ENCODE measurements at places on chromosomes 3 and 15.

DNA sequence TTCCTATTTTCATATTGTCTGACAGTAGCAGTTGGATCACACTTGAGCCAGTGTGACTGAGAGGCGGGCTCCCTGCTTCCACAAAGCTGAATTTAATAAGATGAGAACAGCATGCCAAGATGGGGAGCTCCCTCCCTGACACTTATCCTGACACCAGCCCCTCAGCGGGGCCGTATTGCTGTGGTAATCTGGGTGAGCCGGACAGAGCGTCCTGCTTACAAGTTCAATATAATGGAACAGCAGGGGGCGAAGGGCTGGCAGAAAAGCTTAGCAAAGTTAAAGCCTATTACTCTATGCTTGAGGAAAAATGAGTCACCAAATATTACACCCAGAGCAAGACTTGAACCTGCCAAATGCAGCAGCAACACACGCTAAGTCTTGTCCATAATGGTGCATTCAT, 163.8 kb upstream of the CMC1 start:
- peak; percentile 80 for DNase-seq

- DNase-seq: no peak
Measured at GRCh38 chr3:38746641-38747040, 69.4 kb downstream of the SCN10A start.

- no peak for DNase-seq
Measured at GRCh38 chr3:21682206-21682605, 68.8 kb downstream of the ZNF385D start.

- no peak for DNase-seq
Measured at GRCh38 chr3:70980646-70981170, 602.8 kb downstream of the FOXP1 start.

DNA sequence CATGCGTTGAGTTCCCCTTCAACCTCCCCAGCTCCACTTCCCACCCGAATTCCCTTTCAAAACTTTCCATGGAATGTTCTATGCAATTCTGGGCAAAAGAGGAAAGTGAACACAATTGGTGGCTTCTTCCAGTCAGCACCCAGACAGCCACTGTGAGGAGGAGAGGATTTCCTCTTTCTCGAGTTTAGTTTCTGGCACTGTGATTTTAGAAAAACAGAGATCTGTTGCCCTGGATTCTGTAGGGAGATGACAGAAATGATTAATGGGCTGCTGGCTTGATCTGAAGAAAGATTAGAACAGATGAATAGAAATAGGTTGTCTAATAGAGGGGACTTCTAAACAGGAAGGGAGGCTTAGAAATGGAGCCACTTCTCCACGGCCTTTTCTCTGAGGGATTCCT, 172.0 kb downstream of the MCTP2 start:
- DNase-seq: no peak

DNA sequence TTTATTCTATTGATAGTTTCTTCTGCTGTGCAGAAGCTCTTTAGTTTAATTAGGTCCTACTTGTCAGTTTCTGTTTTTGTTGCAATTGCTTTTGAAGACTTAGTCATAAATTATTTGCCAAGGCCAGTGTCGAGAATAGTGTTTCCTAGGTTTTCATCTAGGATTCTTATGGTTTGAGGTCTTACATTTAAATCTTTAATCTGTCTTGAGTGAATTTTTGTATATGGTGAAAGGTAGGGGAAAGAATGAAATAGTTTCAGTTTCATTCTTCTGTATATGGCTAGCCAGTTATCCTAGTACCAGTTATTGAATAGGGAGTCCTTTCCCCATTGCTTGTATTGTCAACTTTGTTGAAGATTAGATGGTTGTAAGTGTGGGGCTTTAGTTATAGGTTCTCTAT, 10.6 kb upstream of the GCSAM start:
- no peak for DNase-seq

DNA sequence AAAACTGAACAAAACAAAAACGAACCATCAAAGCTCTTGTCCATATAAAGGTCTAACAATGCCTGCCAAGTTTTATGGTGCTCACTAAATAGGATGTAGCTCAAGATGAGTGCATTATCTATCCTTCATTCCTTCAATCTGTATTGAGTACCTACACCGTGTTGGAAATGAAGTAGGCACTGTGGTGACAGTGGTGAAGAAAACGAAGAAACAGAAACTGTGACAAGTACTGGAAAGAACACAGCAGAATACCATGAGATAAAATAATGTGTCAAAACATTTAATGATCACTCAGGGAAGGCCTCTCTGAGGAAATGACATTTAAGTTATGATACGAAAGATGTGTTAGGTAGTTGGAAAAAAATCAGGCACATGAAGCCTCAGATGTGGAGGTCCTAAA, 36.2 kb downstream of the CBLB start:
- no peak for DNase-seq

DNA sequence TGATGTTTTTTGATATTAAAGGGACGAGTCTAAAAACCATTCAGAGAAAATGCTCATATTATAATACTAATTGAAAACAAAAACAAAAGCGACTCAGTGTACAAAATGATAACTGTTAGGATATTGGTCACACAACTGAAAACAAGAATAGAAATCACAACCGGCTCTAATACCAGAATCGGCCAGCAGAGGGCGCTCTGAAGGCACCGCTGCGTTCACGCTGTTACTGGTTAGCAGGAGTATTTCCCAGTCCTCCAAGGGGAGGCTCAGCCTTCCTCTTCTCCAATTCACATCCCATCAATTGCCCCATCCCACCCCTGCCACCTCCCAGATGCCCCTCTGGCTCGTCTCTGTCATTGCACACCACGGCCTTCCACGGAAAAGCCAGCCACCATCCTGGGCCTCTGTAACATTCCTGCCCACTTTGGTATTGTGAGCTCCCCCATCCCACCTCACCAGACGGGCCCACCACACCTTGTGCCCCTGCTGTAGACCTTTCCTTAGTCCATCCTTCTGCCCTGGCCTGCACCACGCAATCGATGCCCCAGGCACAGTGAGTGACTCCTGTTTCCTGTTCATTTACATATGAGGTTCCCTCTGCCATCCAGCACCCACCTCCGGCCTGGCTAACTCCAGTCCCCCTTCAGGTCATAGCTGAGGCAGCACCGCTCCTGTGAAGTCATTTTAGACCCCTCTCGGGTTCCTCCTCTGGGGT, 8.5 kb downstream of the FAM107A start:
- DNase-seq: peak; percentile 88

DNA sequence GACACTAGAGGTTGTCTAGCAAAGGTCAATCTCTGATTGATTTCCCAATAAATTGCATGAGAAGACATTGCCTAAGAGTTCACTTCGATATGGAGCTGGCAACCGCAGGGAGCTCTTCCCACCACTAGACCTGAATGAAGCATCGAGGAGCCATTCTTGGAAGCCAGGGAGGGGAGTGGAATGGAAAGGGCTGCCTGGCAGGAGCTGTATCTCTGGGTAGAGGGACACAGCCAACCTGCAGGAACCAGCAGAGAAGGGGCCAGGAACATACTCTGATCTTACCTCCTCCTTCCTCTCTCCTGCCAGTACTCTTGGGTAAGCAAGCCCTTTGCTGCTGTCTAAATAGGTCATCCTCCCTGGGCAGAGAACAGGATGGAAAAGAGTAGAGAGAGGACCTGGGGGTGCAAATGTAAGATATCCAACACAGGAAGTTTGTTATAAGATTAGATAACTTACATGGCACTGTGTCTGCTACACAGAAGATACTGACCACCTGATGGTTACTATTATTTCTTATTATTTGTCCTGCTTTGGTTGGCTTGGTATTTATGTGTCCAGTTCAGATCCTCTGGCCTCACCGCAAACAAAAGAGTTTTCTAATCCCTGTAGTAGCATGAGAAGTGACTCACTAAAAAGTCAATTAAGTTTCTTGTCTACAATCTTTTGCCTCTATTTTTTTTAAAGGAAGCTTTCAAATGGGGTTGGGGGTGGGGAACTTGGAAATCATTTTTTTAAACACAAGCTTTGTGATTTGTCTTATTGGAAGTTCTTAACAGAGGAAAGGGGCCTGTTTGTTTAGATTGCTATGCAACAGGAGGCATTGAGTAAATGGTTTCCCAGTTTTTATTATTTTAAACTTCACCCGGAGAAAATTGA, 156.7 kb upstream of the TSC22D2 start:
- DNase-seq: peak; percentile 82

DNA sequence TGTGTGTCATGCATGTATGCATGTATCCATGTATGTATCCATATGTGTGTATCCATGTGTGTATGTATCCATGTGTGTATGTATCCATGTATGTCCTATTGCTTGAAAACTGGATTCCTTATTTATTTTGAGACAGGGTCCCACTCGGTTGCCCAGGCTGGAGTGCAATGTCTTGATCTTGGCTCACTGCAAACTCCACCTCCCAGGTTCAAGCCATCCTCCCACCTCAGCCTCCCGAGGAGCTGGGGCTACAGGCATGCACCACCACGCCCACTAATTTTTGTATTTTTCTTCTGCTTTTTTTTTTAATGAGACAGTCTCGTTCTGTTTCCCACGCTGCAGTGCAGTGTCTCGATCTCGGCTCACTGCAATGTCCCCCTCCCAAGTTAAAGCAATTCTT, 34.1 kb downstream of the MUC20 start:
- DNase-seq: no peak

GRCh38 chr3:195443391-195443989, 670 bp upstream of the ACAP2 start:
- no peak for DNase-seq

DNA sequence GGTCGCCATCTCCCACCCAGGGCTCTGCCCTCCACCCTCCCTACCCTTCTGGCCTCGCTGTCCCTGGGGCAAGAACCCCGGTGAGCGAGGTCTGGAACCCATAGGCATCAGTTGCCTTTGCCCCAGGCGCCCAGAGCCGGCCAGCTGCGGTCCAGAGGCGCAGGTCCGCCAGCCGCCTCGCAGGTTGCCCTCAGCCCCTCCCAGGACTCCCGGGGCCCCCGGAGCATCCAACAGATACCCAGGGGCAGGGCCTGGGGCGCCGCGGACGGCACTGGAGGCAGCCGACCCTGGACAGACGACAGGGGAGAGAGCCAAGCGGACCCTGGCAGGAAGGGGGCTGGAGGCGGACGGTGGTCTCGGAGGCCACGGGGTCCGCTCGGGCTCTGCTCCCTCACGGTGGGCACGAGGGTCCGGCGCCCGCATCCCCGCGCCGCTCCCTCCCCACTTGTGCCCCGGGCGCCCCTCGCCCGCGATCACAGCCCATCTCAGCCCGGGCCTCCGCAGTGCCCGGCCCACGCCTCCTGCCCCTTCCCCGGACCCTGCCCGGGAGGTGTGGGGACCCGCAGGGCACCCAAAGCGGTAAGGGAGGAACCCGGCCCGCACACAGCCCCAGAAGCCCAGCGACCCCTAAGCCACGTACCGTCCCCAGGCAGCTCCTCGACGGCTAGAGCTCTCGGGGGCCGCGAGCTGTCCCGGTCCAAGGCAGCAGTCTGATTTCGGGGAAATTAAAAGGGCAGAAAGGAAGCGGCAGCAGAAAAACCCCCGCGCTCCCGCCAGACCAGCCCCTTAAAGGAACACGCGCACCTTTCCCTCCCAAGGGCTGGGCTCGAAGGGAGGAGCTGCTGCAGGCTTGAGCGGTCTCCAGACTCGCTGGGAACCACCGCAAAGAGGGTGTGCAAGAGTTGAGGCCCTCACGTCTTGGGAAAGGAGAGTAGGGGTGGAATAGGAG, at the start of gene HAPLN3:
TSS of gene HAPLN3 (minus strand) at position 726 of the 949 bp plus-strand sequence. CDS start 8,246 bp downstream, outside the sequence.
- peak; percentile 66 for DNase-seq

DNA sequence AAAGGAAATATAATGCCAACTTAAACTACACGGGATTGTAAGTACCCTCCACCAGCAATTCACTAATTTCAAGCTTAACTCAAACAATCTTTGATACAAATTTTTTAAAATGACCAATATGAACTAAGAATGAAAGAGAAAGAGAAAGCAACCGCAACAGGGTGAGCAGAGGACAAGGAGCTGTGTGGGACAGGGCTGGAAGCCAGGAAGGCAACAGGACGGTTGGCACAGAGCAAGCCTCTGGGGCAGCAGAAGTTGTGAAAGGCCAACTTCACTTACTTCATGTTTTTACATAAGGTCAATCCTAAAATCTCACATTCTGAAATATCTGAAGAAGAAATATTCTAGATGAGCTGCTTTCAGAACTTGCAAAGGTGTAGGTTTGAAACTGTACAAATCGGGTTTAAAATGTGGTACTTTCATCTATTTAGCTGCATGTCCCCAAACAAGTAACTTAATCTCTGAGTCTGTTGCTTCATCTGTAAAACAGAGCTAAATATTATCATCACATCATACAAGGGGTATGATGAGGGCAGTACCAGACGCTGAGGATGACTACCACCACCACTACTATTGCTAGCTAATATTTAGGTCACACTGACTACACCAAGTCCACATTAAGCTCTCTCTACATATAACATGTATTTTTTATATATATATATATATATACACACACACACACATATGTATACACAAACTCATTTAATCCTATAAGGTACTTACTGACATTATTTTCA, 101.7 kb downstream of the IGSF11 start:
- no peak for DNase-seq

GRCh38 chr15:40693904-40694687, 878 bp upstream of the RAD51 start:
- no peak for DNase-seq

DNA sequence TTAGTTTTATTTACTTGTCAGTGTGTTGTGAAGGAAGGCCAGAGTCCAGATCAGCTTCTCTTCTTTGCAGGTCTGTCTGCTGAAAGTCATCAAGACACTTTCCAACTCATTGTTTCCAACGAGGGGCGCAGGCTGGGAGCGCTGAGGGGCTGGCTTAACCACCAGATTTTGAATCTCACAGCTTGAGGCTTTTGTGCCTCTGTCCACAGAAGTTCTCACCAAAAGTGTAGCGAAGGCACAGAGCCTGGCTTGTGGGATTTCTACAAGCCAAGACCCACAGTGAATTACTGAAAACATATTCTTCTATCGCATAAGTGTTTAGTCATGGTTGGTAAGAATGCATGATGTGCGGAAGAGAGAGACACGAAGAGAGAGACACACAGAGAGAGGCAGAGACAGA, 35.2 kb downstream of the BHLHE40 start:
- DNase-seq: peak; percentile 72

- DNase-seq: no peak
Measured at GRCh38 chr3:11438646-11439045, 166.4 kb downstream of the ATG7 start.

DNA sequence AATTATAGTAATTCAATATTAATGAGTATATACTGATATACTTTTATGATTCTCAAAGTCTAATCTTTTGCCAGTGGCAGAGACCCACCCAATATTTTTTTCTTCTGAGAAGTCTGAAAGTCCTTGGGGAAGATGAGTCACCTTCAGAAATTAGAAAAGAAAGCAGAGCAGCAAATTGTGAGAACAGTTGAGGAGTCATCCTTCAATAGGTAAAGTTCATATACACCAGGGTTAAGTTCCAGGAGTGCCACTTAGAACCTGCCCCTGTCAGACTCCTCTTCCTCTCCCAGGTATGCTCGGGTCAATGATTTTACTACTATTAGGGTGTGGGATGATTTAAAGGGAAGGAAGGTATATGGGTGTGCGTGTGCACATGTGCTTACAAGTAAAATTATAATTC, 7.1 kb downstream of the CLRN1 start:
- DNase-seq: no peak

- no peak for DNase-seq
Measured at GRCh38 chr3:178712247-178712646, 176.0 kb downstream of the KCNMB2 start.

Data from astrocyte of the hippocampus (primary cell).